ENCODE measurements at places on chromosomes 4 and X.

- DNase-seq: no peak
Observed at GRCh38 chrX:96538104-96538725, 146.4 kb upstream of the DIAPH2 start.

DNA sequence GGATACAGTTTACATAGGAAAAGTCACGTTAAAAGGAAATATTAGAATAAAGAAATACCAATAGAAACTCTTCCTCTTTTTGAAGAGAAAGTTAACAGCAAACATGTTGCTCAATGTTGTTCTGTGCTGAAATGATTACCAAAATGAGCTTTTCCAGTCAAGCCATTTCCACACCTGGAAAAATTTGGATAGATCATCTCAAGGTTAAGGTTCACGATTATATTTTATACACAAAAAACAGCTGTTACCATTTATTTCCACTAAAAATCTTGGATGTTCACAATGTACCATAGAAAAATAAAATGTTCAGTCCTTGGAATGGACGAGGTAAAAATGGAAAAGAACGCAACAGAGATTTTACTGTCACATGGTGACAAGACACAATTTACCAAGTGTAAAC lies 218.7 kb downstream of the SCFD2 start:
- DNase-seq: no peak

DNA sequence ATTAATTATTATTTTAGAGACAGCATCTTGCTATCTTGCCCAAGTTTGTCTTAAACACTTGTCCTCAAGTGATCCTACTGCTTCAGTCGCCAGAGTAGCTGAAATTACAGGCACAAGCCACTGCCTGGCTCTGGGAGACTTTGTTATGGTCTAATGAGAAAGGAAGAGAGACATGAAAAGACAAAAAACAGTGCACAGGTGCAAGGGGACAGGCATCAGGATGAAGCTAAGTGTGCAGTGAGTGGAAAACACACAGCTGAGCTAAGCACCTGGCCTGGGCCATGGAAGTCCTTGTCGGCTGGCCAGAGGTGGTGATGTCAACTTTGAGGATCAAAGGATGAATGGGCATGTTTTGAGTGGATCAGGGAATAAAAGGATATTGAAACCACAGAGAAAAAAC lies 102.7 kb downstream of the HS3ST1 start:
- DNase-seq: no peak

GRCh38 chr4:164847967-164848649 lies 28.9 kb upstream of the APELA start:
- DNase-seq: peak; percentile 47

DNA sequence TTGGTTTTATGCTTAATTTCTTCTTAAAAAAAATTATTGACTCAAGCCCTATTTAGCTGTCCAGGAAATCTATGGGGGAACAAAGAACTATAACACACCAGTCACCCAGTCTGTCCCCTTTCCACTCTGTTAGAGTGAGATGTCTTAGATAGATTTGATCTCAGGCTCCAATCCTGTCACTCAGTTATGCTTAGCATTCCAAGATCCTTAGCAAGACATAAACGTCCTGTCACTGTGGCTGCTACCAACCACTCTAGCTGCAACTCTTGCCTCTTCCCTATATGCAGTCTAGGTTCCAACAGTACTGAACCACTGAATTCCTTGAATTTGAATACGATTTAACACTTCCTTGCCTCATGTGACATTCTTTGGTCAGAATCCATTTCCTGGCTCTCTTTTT lies 241.9 kb upstream of the NWD2 start:
- no peak for DNase-seq

- no peak for DNase-seq
Observed at GRCh38 chrX:38937926-38938325, 136.7 kb downstream of the MID1IP1 start.

DNA sequence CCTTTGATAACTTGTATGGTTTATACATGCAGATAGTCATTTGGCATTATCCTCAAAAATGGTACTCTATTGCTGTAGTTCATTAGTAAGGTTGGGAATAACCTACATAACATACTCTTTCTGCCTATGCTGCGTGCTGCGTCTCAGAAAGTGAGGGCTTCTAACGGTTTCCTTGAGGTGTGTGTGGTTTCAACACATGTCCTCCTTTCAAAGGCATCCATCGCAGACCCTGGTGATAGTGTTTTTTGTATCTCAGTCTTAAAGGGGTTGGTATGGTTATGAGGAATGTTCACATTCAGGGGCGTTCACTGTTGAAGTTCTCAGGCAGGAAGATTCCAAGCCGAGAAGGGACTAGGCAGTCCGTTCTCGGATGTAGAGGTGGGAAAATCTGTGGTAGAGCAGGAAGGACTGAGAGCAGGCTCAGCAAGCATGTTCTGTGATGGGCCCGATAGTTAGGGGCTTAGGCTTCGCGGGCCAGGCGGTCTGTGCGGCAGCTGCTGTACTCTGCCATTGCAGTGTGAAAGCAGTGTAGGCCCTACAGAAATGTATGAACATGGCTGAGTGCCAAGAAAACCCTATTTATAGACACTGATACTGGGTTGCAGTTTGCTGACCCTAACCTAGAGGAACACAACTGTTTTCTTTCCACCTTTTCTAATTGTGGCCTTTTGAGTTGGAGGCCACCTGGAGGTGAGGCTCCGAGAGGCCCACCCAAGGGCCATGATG lies 123.2 kb downstream of the GPR143 start:
- no peak for DNase-seq

GRCh38 chrX:38848671-38849455 lies 47.6 kb downstream of the MID1IP1 start:
- no peak for DNase-seq
